ENCODE measurements at places on chromosomes 1 and 21.

GRCh38 chr1:8536515-8536914 is 218.6 kb downstream of the SLC45A1 start:
- DNase-seq, result no peak

DNA sequence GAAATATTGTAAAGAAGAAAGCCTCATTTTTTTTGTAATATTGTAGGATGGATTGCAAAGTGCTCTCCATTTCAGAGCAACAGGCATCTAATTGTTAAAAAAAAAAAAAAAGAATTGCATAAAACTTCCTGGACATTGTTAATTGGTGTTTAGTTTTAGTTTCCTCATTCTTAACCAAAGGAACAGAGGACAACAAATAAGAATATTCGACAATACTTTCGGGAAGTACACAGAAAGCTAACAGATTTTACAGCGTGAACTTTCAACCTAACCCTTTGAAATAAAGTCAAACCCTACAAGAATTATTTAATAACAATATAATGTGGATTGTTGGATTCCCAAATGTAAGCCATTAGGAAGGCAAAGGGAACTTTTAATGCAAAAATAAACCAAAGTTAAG is 284.4 kb downstream of the KCNT2 start:
- no peak for DNase-seq

DNA sequence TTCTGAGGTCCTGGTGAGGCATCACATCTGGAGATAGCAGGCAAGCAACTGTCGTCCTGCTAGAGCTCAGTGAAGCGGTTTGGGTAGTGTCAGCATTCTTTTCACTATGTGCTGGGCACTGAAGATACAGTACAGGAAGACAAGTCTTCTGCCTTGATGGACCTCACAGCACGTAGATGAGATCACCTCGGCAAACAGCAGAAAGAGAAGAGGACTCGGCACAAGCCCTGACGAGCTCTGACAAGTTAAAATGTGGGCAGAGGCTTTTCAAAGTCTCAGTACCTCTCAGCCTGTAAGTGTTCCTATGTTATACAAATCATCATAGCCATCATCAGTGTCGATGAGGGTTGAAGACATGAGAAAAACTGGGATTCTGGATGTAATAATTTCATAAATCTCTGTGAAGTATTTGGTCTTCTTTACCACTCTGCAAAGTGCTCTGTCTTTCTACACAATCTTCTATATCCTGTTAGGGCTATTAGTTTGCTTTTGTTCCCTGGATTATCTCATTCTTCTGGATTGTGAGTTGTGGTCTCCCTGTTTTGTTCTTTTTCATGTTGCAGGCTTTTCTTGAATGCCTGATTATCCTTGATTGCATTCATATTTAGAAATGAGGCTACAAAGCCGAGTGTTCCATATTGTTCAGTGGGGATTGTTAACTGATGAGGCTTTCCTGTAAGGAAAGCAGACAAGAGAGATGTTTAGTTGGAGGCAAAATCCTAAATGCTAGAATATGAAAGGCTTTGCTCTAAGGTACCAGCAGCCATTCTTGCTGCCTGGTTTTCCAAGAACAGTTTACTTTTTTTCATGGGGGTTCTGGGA is 24.2 kb downstream of the MAEL start:
- no peak for DNase-seq

DNA sequence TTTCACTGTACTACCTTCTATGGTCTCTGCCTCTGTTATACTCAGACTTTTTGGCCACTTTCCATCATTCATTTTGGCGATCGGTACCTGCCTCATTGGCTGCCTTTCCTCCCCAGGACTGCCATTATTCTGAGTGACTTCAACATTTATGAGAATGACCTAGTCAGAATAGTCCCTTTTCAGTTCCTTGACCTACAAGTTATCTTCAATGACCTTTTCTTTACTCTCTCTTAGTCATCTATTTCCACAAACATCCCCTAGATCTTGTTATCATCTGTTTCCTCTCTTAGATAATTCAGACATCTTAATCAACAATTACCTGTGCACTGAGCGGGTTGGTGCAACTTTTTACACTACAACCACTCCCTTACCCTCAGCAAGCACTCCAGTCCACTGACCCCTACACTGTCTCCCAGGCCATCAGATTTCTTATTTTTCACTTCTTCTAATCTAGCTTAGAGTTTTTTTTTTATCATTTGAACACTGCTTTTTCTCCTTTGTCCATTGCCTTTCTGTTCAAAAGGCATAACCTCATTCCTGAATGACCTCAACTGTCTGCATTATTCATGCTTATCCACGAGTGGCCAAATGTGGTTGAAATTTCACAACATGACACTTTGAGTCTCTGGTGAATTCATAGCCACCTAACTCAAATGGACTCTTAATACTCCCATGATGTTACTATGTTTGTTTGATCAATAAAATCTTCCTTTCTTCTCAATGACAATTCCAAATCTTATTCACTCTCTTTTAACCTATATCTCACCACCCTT is 112.7 kb downstream of the HMCN1 start:
- DNase-seq, result no peak

- no peak for DNase-seq
Observed at GRCh38 chr1:37258068-37258467, 216.3 kb upstream of the ZC3H12A start.

DNA sequence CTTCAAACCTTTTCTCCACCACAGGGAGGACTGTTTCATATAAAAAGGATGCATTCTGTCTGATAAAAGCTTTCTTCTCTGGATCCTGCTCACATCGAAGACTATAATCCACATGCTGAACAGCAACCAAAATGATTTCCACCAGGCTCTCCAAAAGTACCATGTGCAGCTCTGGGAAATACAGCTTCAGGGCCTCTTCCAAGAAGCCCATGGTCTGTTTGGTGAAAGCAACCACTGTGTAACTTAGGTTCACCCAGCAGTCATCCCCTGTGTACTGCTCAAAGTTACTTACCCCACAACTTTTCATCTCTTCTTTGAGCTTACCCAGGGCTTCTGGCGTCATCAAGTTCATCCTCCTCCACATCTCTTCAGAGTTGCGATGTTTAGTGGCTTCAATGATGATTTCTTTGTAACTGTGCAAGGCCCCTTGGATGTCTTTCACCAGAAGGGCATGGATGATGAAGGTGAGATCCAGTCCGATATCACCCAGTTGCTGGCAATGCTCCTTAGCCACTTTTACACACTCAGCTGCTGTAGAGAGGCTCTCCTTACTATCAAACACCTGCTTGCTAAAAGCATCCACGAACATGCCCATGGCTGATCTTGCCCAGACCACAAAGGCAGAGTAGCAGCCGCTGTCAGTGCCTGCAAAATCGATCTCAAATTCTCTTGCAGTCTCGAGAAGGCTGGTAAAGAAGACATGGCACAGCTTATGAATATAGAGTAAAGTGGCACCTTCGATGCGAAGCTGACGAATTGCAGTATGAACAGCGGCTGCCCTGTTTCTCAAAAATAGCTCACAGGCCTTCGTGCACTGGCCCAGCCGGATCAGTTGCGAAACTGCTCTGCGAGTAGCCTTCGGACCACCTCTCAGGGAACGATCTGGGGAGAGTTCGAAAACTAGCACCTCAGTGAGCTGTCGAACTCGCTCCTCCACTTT is 1.7 kb downstream of the EXOC8 start:
- DNase-seq, result peak; percentile 40
